Stimulated activated CD8-positive, alpha-beta memory T cell treated with anti-CD3 and anti-CD28 coated beads, Interleukin-2, amount 100 ng/mL, for 1 hour (primary cell): ENCODE measurements at places on chromosomes 12 and 14.

GRCh38 chr12:107469011-107469410, 216.6 kb upstream of the PWP1 start:
- no peak for DNase-seq

GRCh38 chr12:30631740-30632139, 63.9 kb downstream of the IPO8 start:
- DNase-seq: no peak

GRCh38 chr14:91396013-91396660, 21.5 kb downstream of the CCDC88C start:
- no peak for DNase-seq

GRCh38 chr12:67427336-67427735, 158.2 kb downstream of the CAND1 start:
- DNase-seq: no peak

DNA sequence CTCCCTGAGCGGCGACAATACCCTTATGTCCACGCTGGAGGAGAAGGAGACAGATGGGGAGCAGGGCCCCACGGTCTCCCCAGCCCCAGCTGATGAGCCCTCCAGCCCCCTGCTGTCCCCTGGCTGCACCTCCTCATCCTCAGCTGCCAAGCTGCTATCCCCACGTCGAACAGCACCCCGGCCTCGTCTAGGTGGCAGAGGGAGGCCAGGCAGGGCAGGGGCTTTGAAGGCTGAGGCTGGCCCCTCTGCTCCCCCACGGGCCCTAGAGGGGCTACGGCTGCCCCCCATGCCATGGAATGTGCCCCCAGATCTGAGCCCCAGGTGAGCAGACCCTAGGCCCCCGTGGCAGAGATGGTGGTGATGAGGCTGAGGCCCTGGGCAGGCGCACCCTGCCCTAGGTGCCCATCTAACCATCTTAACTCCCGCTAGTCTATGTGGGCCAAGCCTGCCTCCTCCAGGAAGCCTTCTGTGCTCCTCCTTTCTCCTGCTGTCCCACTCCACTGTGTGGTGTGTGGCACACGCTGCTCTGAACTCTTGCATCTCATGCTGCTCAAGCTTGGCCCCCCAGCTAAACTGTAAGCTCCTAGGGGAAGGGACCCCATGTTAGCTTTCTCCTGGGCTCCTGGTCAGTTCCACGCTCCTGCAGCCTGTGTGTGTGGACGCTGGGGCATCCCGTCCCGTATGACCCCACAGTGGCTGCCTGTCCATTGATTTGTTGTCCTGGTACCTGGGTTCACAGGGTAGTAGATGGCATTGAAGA, 12.1 kb downstream of the MCRS1 start:
- no peak for DNase-seq

GRCh38 chr12:131152587-131152986, 198.9 kb downstream of the ADGRD1 start:
- DNase-seq: no peak

DNA sequence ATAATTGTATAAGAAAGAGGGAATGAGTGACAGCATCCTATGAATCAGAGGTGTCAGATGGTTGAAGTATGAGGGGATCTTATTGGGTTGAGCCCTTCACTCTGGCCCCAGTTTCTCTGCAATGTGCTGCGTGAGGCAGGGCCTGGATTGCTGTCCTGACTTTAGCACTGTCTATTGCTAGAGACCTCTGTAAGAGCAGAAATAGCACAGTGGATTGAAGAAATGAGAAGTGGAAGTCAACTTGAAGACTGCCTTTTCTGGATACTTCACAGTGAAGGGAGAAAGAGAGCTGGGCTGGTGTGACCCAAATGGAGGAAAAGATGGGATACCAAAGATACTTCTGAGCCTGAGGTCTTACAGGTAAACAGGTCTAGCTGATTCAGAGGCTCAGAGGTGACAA, 5.8 kb downstream of the ASCL4 start:
- no peak for DNase-seq

DNA sequence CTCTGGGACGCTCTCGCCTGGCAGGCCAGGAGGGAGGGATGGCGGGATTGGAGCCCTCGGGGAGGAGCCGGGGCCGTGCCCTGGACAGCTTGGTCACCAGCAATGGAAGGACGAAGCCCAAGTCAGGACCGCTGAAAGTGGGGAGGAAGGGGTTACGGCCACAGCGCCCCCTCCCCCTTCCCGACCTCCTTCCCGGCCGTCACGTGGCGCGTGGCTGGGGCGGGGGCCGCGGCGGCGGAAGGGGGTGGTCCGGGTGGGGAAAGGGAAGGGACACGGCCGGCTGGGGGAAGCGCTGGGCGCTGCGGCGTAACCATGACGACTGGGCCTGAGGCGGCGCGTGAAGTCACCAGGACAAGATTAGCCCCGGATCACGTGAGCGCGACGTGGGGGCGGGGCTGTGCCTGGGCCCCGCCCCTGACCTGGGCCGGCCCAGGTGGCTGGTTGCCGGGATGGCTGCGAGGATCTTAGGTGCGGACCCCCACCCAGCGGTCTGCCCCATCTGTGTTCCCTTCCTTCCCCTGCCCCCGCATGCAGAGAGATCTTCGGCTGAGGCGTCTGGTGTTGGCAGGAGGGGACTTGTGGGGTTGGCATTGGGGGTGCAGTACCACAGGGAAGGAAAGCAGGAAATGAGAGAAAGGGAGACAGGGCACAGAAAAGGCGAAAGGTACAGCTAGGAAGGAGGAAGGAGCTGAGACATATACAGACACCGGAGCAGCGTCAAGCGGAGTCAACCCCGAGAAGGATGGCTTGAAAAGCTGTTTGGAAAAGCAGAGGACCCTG, 6.2 kb downstream of the MAP3K12 start:
- peak; percentile 71 for DNase-seq

GRCh38 chr12:53365245-53365904, 14.6 kb upstream of the SP1 start:
- DNase-seq: no peak

DNA sequence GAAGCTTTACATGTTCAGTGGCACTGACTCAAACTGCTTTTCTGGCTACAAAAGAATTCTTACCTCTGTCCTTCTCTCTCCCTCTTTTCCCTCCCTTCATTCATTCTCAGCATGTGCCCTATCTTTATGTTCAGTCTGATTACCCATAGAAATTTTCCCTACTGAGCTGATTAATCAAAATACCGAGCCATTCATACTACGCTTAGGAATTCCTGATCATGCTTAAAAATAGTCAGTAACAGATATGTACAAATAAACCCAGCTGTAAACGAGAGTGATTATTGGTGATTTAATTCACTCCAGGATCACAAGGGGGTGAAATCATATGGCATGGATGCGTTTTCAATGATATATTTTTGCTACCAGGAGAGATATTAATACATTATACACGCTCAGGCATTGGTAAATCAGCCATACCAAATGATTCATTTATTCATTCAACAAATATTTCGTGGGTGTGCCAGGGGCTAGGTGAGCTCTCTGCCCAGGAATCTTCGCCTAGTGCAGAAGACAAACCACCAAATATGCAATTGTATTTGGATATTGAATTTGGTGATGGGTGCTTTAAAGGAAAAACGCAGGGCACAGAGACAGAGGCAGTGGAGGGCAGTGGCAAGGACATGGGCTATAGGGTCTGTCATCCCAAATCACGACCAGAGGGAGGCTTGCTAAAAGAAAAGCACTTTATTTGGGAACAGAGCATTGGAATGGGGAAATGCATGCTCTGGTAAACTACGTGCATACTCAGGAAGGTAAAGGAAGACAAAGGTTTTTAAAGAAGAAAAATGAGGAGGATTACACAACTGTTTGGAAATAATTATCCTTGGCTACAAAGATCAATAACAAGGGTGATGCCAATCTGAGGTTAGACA, 13.9 kb upstream of the VRK1 start:
- no peak for DNase-seq

- DNase-seq: no peak
These were observed 12.5 kb upstream of the CLEC4E start for GRCh38 chr12:8553088-8553627.

- no peak for DNase-seq
These were observed 187.0 kb downstream of the ETV6 start for GRCh38 chr12:11836282-11837151.

DNA sequence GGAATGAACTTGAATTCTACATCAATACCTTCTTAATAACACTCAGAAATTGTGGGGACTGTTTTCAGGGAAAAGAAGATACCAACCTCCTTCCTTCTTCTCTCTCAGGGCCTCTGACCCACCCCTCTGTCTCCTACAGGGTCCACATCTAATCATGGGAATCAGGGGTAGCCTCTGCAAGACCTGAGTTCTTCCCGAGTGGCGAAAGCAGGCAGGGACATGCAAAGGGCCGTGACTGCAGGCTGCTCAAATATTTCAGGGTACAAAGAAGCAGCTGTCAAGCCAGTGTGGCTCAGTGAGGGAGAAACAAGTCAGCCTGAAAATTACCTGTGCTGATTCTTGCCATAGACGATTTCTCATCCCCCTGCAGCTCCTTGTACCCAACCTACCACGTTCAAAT, 123.1 kb upstream of the PARP11 start:
- no peak for DNase-seq

- DNase-seq: no peak
These were observed 30.6 kb downstream of the USP15 start for GRCh38 chr12:62290846-62291245.

GRCh38 chr14:73457924-73458182, 493 bp downstream of the NUMB start:
- DNase-seq: peak; percentile 1

DNA sequence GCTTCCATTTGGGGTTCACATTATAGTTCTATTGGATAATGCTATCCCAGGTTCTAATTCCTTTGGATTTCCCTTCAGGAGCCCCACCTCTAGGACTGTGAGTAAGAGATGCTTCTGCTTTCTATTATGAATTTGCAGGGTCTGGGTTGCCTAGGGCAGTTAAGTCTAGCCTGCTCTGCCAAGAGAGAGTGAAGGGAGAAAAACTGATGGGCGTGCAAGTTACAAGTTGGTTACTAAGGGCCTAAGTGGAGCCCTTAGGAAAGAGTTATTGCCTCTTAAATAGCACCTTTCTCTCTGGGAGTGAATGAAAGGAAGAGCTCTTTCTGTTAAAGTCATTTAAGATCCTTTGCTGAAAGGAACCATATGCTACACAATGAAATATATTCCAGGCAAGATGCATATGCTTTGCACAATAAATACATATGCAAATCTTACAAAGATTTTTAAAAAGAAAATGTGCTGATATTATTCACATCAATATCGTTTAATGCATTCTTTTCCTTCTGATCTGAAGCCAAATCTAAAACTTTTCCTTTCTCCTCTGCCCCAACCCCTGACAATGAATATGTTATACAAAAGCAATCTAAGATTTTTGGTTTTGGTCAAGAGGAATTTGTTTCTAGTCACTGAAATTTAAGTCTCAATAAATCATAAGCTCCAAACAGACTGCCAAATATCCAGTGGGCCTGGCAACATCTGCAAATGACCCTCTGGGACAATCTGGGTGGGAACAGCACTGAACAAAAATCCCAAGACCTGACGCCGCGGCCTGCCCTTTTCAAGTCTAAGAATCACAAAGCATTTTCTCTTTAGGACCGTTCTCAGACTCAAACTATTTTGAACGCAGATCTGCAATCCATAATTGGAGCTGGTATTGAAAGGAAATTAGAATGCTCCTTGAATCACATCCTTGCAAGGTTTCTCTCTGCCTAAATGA, 586.7 kb downstream of the ETNK1 start:
- no peak for DNase-seq

DNA sequence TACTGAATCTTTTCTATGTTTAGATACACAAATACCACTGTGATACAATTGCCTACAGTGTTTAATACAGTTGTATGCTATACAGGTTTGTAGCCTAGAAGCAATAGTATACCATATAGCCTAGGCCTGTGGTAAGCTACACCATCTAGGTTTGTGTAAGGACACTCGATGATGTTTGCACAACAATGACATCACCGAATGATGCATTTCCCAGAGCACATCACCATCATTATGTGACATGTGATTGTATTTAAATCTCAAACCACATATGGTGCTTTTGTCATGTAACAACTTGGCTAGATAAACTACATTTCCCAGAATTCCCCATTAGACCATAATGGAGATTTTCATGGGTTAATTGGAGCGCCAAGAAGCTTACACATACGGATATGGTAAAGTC, 128.4 kb upstream of the CPNE8 start:
- DNase-seq: no peak
